ENCODE measurements at places on chromosomes 4 and X. TPM values are rescaled to one million over a fixed set of nuclear protein-coding genes. Genes with fewer than 3 reads are reported as not detected.

Gene KCNE5
- 0.08 TPM for polyA plus RNA-seq

Gene C1QTNF7
- not detected for polyA plus RNA-seq

Gene SLC9B2
- polyA plus RNA-seq = 7.3 TPM

Gene BBS12
- polyA plus RNA-seq = 2.5 TPM

Gene SUPT20HL1
- not detected for polyA plus RNA-seq

Gene CXorf49
- not detected for polyA plus RNA-seq

Gene CSAG1
- 0.27 TPM for polyA plus RNA-seq

Gene SERPINA7
- polyA plus RNA-seq = not detected

Gene KLHL34
- polyA plus RNA-seq = not detected

Gene GYPE
- polyA plus RNA-seq = not detected

Gene IL13RA2
- polyA plus RNA-seq = not detected

Gene DACH2
- not detected for polyA plus RNA-seq

Gene NRK
- polyA plus RNA-seq = not detected

Gene HTATSF1
- polyA plus RNA-seq = 82.3 TPM

Gene CDS1
- polyA plus RNA-seq = 0.46 TPM

Gene COL25A1
- polyA plus RNA-seq = not detected

Gene TIMM17B
- polyA plus RNA-seq = 76.9 TPM

Gene FGF13
- not detected for polyA plus RNA-seq

Gene PPEF1
- polyA plus RNA-seq = 1.1 TPM

Gene SLC6A8
- polyA plus RNA-seq = 6.9 TPM

Gene CORIN
- polyA plus RNA-seq = not detected
